ENCODE measurements at places on chromosomes 7 and 10.

- DNase-seq = no peak
Measured at GRCh38 chr7:99772565-99772964, 11.4 kb downstream of the CYP3A4 start.

DNA sequence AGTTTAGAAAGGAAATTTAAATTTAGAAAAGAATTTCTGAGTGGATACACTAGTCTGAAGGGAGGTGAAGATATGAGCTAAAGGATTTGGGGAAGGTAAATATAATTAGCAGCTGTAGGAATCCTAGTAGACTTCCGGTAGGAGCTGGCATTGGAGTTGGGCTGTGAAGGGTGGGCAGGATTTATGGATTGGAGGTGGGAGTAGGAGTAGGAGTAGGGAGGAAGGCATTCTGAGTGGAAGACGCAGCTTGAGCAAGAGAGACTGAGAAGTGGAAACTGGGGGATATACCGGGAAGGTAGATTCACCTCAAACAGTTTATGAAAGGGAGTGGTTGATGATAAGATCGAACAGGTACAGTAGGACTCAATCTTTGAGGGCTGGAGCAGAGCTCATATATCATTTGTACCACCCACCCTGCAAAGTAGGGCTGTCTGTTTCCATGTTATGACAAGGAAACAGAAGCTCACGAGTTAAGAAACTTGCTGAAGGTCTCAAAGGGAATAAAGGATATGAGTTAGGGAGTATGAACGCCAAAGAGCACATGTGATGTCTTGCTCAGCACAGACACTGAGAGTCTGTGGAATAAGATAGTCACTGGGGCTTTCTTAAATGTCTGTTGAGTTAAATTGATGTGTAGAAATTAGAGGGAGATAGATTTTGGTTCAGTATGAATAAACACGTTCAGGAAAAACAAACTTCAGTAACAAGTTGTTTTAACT is 81.6 kb downstream of the RPS24 start:
- no peak for DNase-seq

GRCh38 chr10:130834170-130834569 is 477.4 kb downstream of the TCERG1L start:
- DNase-seq = no peak

GRCh38 chr10:90286941-90287340 is 570.9 kb downstream of the HTR7 start:
- no peak for DNase-seq

DNA sequence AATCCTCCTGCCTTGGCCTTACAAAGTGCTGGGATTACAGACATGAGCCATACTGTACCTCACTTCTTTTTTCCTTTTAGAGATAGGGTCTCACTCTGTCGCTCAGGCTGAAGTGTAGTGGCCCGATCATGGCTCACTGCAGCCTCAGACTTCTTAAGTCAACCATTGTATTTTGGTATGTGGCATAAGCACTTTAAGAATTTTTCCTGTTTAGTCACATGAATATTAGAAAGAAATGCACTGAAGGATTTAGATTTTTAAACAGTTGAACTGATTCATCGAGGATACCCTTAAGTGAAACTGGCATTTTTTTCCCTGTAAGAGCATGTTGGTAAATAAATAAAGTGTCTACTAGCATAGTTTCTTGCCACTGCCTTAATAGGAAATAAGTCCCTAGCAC is 319.3 kb upstream of the CACNA2D1 start:
- no peak for DNase-seq

DNA sequence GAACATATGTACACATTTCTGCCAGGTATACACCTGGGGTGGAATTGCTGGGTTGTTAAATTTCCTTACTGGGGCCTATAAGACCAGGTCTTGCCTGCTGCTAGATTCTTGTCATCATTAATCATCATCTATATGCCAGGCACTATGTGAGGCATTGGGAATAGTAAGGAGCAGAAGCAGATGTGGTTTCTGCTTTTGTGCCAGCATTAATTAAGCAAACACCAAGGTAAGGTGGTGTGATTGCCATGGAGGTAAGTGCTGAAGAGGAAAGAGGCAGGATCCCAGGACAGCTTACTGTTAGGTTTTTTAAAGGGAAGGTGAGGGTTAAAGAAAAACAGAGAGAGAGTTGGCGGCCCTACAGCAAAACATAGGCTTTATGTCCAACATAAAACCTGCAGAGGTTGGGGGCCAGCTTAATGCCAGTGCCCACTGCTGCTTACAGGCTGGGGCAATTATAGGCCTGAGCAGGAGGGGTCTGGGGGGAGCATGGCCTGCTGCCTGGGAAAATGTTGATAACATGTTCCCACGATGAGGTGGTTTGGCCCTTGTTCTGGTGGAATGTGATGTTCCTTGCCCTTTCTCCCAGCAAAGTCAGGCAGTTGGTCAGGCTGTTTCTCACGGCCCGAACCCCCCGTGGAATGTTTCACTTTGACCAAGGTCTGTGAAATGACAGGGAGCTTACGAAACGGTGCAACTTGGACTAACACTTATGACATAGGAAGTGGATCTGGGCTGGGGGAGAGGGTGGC is 93.9 kb downstream of the RBM20 start:
- peak; percentile 84 for DNase-seq

- DNase-seq = no peak
Measured at GRCh38 chr7:31860925-31861324, 173.9 kb downstream of the PPP1R17 start.

GRCh38 chr10:124198125-124198501 is 104.7 kb upstream of the CHST15 start:
- DNase-seq = peak; percentile 5

- no peak for DNase-seq
Measured at GRCh38 chr7:122515404-122515803, 183.5 kb downstream of the RNF133 start.

DNA sequence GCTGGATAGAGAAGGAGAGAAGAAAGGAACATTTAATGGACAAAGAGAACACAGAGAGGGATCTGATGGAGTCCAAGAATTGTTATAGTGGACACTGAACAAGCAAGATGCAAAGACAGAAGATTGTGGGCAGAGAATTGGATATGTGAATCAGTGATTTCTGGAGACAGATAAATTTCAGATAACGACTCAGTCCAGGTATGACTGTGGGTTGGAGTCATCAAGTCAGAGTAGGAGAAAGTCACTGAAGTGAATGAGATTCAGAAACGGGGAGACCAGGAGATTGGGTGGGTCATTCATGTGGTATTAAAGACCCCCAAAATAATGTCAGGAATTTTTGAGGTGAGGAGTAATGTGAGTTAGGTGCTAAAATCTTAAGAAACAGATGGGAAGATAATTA is 23.0 kb downstream of the ASB4 start:
- DNase-seq = no peak

DNA sequence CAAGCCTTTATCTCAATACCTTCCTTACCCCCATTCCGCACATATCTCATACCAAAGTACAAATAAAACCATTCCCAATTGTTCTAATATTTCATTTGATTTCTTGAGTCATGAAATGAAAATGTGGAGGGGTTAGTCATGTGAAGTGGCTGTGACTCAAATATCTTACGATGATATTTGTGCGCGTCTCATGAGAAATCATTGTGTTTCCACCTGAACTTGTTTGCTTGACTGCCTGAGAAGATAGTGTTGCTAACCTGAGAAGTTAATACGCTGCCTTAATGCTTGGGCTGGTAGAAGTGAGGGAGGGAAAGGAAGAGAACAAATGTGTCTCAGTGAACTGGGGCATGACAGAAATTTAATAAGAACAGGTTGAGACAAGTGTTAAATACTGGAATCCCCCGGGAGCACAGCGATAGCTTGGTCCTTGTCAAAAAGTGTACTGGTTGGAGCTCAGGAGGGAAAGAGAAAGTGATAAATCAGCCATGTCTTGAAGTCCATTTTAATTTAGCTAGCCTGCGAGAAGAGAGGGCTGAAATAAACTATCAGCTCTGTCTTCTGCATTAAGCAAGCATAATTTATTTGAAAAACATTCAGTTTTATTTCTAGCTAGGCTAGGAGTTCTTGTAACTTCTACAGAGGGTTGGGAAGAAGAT is 7.2 kb upstream of the EPHA1 start:
- DNase-seq = no peak

DNA sequence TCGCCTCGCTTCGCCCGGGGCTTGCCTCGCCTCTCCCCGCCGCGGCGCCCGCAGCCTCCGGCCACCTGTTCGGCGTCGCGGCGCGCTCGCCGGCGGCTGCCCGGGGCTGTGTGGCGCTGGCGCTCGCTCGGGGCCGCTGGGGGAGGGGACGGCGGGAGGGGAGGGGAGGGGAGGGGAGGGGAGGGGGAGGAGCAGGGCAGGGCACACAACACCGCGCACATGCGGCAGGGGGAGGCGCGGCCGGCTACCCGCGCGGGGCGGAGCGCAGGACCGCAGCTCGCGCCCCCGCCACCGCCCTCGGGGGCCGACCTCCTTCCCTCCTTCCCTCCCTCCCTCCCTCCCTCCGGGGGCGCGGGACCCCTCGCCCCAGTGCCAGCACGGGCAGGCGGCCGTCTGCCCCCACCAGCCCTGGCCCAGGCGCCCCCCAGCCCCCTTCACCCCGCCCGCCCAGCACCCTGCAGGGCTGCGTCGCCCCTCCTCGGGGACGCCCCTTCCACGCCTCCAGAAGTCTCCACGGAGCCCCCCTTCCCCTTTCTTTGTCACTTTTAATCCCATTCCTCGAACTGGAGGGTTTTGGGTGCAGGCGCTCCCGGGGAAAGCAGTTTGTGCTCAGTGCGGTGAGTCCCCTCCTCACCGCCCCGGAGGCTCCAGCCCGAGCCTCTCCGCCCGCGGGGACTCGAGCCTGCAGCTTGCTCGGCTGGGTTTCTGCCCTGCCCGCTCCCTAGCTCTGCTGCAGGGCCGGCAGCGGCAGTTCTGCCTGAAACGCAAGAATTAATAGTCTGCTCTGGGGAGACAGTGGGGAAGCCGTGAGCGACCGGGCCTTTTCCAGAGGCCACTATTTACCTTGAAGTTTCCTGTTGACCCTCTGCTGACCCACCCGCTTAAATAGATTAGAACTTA is at the start of gene PARD3:
Gene PARD3 (minus strand): TSS at position 112 of the 900 bp plus-strand sequence. CDS start 301 bp downstream, outside the sequence.
- no peak for DNase-seq

DNA sequence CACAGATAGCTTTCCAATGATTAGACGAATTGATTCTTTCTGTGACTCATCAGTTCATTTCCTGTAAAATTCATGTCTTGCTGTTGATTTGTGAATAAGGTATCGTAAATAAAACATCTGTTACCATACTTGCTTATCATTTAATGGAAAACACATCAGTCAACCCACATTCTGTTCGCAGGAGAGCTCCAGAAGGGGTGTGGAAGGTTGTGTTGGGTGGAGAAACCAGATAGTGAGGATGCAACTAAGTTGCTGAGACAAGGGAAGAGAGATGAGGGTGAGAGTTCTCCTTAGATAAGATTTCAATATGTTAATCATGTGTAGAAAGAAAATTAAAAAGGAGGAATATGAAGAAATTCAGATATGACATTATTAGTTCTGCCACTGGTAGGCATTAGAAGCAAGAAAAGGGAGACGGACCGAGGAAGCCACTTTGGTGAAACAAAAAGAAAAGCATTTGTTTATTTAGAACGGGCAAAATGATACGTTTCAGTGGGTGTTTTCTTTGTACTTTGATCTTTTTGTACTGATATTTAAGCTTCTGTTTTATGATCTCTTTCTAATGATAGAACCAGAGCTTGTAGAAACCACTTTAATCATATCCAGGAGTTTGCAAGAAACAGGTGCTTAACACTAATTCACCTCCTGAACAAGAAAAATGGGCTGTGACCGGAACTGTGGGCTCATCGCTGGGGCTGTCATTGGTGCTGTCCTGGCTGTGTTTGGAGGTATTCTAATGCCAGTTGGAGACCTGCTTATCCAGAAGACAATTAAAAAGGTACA is 7.8 kb downstream of the CD36 start:
- no peak for DNase-seq

DNA sequence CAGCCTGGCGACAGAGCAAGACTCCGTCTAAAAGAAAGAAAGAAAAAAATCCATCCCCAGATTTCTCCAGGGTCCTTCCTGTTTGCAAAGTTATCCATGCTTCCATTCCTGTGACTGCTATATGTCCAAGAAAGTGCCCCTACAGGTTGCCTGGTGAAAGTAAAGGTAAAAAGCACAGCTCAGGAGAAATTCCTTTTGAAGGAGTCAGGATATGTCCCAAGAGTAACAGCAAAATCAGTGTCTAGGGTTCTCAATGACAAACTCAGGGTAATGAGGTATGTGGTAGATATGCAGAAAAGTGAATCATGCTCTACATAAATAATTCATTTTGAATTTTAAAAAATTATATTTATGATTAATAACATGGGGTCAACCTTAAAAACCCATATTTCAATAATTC is 91.5 kb downstream of the CTTNBP2 start:
- DNase-seq = no peak

DNA sequence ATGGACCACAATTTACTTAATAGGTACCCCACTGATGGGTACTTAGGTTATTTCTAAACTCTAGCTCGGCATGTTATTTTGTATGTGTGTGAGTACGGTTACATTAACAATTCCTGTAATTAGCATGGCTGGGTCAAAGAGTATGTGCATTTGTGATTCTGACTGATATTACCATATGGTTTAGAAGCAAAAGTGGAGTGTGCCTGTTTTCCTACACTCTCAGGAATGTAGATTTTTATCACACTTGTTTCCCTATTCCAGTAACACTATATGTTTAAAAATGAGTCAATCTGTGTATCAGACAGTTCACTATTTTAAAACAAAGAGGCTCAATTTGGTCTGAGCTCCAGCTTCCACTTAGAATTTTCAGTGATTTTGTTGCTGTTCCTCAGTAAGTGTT is 44.6 kb upstream of the GSDME start:
- no peak for DNase-seq

GRCh38 chr7:74093671-74094223 is 10.1 kb downstream of the LIMK1 start:
- DNase-seq = no peak

DNA sequence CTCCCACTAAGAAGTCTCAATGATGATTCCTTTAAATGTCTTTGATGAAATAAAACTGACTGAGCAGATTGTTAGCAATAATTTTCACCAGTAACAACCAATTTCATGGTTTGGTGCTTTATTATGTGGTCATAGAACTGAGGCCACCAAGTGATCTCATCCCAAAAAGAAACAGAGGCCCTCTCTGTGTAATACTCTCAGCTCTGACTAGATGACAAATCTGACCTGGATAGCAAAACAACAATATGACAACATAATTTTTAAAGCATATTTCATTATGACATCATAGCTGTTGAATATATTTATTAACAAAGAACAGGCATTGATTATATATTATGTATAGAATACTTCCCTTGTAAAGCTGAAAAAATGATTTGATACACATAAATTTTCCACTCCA is 5.9 kb downstream of the SEMA3E start:
- DNase-seq = no peak

DNA sequence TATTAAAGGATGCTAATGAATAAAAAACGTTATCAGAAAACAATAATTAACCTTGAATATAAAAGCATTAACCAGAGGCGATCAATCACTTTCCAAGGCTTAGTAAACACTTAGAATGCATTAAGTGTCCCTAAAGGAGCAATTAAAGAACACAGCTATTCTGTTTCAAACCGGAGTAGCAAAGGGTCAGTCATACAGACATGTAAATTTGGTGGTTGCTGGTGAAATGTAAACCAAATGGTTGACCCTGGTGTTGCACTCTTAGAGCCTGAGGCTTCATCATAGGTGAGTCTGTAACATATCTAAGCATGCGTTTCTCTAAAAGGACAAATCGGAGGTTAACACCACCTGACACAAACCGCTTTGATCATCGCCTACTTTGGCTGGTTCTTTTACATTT is 1280.1 kb downstream of the TYW1 start:
- no peak for DNase-seq

- no peak for DNase-seq
Measured at GRCh38 chr10:93751832-93752231, 5.9 kb upstream of the LGI1 start.

- no peak for DNase-seq
Measured at GRCh38 chr10:63783882-63784281, 262.7 kb downstream of the REEP3 start.
